Skin of body (tissue), 3 donors: ENCODE measurements at places on chromosomes 4 and X. TPM values are rescaled to one million over a fixed set of nuclear protein-coding genes. Genes with fewer than 3 reads are reported as not detected.
A peak's percentile ranks its signal among the peaks of the same experiment; 100 is the strongest.

Gene H2BW2
- total RNA-seq = not detected

Gene AIFM1
- 16.3 TPM for total RNA-seq

Gene SERTM2
- total RNA-seq = 0.10 TPM

DNA sequence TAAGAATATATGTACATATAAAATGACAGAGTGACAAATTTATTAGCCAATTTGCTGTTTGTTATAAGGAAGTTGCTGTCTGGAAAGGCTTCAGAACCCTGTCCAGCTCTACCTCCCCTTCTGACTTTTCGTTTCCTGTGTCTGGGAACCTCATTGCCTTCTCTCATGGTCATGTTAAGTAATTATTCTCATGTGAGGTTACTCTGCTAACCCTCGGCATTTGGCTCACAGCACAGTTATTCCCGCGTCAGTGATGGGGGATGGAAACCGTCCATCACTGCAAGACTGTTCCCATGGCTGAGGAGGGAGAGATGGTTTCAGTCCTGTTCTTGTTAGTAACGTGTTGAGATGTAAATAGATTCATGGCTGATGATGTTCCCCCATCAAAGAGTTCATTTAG lies 11.9 kb downstream of the EDNRA start:
- DNase-seq = peak; percentile 82

DNA sequence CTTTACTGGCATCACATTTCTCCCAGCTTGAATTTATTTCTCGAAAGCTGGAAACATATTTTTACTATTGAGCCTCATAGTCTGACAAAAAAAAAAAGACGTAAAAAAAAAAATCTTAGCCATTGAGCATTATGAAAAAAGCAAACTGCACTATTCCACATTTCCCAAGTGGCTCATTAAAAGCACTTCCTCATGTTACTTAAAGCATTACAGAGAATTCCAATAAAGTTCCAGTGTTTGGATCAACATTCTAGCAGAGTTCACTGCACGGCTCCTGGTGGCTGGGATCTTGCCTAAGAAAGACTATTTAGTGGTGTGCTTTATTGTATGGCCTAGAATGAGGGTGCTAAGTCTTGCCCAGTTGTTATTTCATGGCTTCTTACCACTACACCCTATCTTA lies 476.2 kb downstream of the PPARGC1A start:
- DNase-seq = peak; percentile 85
